ENCODE measurements at places on chromosomes 4 and X.

- no peak for DNase-seq
Observed at GRCh38 chrX:57899064-57899463, 11.2 kb downstream of the ZXDA start.

- no peak for DNase-seq
Observed at GRCh38 chr4:101156619-101157310, 190.6 kb downstream of the PPP3CA start.

- no peak for DNase-seq
Observed at GRCh38 chr4:20944451-20944850, 244.2 kb downstream of the PACRGL start.

DNA sequence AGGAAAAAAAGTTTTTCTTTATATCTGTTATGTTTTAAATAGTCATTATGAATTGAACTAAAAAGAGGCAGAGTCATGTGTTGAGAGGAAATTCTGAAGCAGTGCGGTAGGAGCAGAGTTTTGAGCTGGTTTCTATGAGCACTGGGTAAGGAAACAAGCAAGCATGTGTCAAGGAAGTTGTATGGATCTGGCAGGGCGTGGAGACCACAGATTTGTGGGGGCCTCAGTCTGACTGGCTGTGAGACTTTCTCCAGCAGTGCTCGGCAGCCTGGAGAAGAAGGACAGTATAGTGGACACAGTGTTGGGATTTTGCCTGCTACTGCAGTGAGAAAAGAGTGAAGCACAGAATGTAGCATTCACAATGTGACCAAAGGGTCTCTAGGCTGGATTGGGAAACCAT is 399.1 kb downstream of the INPP4B start:
- DNase-seq = no peak

DNA sequence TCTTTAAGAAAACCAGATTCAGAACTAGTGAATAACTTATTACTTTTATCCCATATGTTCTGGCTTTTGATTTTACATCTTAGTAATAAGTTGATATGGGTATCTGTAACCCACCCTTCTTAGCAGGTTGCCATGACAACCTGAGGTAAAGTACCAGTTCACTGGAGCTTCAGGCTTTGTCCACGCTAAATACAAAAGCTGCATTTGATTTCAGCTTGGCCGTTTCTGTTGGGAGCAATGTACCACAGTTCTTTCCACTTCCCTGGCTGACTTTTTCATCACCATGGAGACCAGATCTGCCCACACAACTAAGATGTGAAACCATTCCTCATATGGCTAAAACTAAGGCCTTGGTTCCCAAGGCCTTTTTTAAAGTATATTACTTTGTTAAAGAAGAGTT is 26.1 kb downstream of the KLHL34 start:
- DNase-seq = no peak

DNA sequence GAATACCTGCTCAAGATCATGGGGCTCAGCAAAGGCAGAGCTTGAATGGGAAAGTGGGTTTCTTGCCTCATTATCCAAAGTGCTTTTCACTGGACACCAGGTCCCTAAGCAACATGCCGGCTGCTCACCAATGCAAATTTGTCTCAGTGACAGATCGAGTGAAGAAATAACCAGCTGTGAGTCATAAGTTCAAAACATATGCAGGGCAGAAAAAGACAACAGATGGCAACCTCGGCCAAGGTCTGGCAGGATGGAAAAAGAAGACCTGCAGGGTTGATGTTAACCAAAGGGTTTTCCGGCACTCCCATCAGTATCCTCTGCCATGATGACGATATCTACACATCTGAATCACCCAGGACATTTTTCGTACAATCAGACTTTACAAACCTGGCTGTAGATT is 124.1 kb downstream of the AFAP1 start:
- DNase-seq = no peak

GRCh38 chr4:165826166-165826565 is 46.9 kb upstream of the TLL1 start:
- DNase-seq = no peak

- no peak for DNase-seq
Observed at GRCh38 chr4:134426821-134427220, 225.2 kb upstream of the PABPC4L start.

GRCh38 chrX:136048446-136048845 is 63.2 kb downstream of the SLC9A6 start:
- DNase-seq = no peak

DNA sequence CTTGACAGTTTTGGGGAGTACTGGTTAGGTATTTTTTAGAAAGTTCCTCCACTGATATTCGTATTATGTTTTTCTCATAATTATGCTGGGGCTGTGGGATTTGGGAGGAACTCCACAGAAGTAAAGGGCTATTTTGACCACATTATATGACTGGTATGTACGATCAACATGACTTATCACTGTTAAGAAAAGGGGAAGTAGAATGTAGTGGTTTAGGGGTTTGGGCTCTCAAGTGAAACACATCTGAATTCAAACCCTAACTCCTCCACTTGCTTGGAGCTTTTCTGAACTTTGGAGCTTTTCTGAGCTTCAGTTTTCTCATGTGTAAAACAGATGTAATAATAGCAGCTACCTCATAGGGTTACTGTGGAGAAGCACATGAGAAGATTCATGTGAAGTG is 96.4 kb upstream of the C1GALT1C1 start:
- no peak for DNase-seq

- no peak for DNase-seq
Observed at GRCh38 chr4:45275862-45276261, 549.5 kb upstream of the GNPDA2 start.

DNA sequence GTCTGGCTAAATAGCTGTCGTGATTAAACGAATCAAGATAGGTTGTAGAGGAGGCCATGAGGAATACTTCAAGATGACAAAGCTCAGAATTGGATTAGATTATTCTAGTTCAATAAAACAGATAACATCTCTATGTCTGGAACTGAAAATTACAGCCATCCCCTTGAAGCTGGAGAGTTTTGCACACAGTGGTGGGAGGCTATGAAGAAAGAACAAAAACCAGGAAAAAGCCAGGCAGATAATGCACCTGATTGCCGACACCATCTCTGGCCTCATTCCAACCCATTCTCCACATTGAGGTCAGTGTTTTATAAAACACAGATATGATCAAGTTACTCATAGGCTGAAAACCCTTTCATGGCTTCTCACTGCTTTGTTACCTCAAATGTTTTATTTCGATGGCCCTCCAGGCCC is 188.3 kb downstream of the RASL11B start:
- DNase-seq = no peak

GRCh38 chr4:104868958-104869357 is 277.7 kb upstream of the TET2 start:
- DNase-seq = no peak

GRCh38 chr4:26878794-26879391 is 18.3 kb downstream of the STIM2 start:
- no peak for DNase-seq

DNA sequence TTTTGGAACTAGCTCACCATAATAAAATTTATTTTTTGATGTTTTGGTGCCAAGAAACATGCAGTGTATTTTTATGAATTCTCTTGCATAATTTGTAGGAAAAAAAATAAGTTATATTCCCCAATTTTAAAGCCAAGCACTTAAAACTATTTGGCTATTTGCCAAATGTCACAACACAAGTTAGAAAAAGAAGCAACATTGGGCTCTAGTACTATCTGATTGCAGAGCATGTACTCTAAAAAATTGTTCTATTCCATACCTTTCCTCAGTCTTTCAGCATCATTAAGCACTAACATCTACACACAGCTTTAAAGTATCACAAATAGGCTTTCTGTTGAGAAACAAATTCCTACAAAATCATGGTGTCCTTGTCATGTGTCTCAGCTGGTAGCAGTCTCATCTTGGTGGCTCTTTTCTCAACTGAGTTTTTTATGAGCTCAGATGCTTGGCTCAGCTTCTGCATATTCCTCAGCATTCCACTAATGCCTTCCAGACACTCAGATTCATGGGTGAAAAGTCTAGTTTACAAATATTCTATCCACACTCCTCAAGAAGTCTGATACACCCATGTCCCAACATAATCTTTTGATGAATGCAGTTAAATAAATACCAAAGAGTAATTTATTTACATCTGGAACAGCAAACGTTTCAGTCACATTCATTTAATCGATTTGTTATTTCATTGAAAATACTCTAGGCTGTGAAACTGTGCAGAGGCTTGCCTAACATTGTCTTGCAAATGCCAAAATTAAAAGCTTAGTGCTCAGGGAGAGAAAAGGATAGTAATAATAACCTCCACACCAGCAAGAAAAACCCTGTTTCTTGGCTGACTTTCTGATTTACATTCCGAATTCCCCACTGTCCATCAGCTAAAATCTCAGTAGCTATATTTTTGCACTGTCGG is 2209.9 kb downstream of the PCDH7 start:
- no peak for DNase-seq

GRCh38 chr4:121138039-121138825 is 25.9 kb downstream of the TNIP3 start:
- no peak for DNase-seq

- DNase-seq = no peak
Observed at GRCh38 chr4:28225689-28226353, 1365.2 kb downstream of the STIM2 start.

- DNase-seq = no peak
Observed at GRCh38 chr4:154485127-154485773, 6.3 kb downstream of the DCHS2 start.
